Activated naive CD4-positive, alpha-beta T cell treated with anti-CD3 and anti-CD28 coated beads for 36 hours (primary cell): ENCODE measurements at places on chromosomes 13 and 19. TPM values are rescaled to one million over a fixed set of nuclear protein-coding genes. Genes with fewer than 3 reads are reported as not detected.

Gene DCLK1
- total RNA-seq = not detected

Gene MUC16
- not detected for total RNA-seq

Gene CAPNS1
- total RNA-seq = 307 TPM

Gene ZNF418
- total RNA-seq = 3.6 TPM

Gene FFAR3
- total RNA-seq = 5.3 TPM

- H3K4me1 ChIP-seq = no peaks in the 10 kb centered on the region
- no peak overlapping the region for H3K27ac ChIP-seq
- DNase-seq = no peak
- no peaks in the 10 kb centered on the region for H3K36me3 ChIP-seq
- H3K27me3 ChIP-seq = no peaks in the 10 kb centered on the region
- no peak overlapping the region for H3K4me3 ChIP-seq
Observed at GRCh38 chr13:65085977-65086376, 2144.2 kb downstream of the PCDH9 start.

DNA sequence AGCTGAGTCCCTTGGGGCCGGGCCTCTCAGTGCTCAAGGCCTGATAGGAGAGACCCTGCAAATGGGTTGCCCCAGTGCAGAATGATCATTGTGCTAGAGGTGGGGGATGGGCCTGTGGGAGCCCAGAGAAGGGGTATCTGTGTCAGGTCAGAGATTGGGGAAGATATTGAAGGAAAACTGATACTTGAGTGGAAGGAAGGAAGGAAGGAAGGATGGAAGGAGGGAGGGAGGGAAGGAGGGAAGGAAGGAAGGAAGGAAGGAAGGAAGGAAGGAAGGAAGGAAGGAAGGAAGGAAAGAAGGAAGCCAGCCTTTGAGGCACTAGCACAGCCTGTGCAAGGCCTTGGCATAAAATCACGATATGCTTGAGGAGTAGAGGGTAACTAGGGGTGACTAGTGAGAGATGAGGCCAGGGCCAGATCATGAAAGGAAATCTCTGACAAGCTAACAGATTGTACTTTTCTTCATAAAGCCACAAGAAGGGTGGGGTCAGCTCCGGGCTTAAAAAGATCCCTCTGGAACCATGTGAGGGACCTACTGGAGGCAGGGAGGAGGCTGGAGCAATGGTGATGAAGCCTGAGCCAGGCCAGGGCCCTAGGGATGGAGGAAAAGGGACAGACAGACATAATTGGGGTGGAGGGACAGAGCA lies 11.4 kb downstream of the PTH2 start:
- H3K4me3 ChIP-seq = no peak overlapping the region
- no peak overlapping the region for H3K27ac ChIP-seq
- H3K36me3 ChIP-seq = no peaks in the 10 kb centered on the region
- H3K4me1 ChIP-seq = peaks cover 52% of the 10 kb centered on the region

DNA sequence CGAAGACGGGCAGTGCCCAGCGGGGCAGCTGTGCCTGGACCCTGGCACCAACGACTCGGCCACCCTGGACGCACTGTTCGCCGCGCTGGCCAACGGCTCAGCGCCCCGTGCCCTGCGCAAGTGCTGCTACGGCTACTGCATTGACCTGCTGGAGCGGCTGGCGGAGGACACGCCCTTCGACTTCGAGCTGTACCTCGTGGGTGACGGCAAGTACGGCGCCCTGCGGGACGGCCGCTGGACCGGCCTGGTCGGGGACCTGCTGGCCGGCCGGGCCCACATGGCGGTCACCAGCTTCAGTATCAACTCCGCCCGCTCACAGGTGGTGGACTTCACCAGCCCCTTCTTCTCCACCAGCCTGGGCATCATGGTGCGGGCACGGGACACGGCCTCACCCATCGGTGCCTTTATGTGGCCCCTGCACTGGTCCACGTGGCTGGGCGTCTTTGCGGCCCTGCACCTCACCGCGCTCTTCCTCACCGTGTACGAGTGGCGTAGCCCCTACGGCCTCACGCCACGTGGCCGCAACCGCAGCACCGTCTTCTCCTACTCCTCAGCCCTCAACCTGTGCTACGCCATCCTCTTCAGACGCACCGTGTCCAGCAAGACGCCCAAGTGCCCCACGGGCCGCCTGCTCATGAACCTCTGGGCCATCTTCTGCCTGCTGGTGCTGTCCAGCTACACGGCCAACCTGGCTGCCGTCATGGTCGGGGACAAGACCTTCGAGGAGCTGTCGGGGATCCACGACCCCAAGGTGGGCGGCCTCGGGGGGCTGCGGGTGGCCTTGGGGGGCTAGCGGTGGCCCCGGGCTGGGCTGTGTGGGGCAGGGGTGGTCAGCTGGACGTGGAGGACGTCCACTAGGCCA lies 4.8 kb downstream of the GRIN3B start:
- no peak for DNase-seq
- peaks cover 10% of the 10 kb centered on the region for H3K27me3 ChIP-seq
- H3K4me3 ChIP-seq = no peak overlapping the region
- peaks cover 2% of the 10 kb centered on the region for H3K36me3 ChIP-seq
- no peaks in the 10 kb centered on the region for H3K4me1 ChIP-seq

- no peak overlapping the region for H3K4me3 ChIP-seq
- no peak overlapping the region for H3K27ac ChIP-seq
- DNase-seq = peak; percentile 50
- peaks cover 22% of the 10 kb centered on the region for H3K4me1 ChIP-seq
- H3K27me3 ChIP-seq = no peaks in the 10 kb centered on the region
Observed at GRCh38 chr19:6639439-6639838, 30.5 kb downstream of the TNFSF14 start.

DNA sequence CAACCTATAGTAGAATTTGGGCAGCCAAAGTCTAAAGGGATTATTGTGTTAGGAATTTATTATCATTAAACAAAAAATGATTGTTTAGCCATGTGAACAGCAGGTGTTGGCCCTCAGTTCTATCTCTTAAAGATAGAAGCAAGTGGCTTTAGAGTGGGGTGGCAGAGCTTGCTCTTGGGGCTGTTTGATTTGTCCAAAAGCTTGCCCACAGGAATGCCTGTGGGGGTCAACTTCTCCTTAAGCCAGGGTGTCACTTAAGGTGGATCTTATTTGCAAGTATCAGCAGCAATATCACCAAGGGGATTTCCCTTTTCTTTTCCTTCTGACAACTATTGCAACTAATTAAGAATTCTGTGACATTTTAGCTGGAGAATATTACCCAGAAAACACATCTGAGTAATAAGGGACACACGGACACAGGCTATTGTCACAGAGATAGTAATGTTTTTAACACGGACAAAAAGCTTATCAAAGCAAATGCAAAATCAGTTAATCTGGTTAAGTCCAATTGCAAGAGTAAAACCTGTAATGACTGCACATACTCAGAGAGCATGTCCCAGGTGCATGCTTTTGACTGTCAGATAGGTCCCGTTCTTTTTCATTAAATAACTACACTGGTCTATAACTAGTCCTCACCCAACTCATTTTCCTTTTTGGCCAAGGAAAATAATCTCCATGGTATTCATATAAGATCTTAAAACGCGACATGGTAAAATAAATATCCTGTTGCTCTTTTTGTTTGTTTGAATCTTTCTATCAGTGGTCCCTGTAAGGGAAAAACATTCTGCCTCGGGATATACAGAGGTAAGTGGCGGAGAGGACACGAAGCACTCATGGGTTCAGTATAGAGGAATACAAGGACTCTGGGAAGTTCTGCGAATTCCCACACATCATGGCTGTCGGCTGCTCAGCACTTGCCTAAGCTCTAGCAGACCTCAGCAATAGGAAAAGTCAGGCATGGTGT lies 172.1 kb upstream of the RFC3 start:
- H3K4me1 ChIP-seq = peaks cover 22% of the 10 kb centered on the region
- no peaks in the 10 kb centered on the region for H3K36me3 ChIP-seq
- DNase-seq = no peak
- no peak overlapping the region for H3K27ac ChIP-seq
- no peaks in the 10 kb centered on the region for H3K27me3 ChIP-seq
- H3K4me3 ChIP-seq = no peak overlapping the region

DNA sequence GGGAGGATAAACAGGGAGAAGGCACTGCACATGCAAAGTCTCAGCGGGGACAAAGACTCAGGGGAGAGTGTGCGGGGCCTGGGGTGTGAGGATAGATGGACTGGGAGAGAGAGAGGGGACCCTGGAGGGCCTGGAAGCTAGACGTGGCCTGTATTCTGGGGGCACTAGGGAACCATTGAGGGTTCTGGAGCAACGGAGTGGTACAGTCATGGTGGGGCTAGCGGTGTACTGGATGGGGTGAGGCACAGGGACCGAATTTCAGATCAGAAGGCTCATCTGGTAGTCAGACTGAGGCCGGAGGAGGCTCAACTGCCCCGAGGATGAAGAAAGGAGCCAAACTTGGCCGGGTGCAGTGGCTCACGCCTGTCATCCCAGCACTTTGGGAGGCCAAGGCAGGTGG lies 8.0 kb upstream of the SBNO2 start:
- H3K27me3 ChIP-seq = no peaks in the 10 kb centered on the region
- no peak overlapping the region for H3K27ac ChIP-seq

- no peak overlapping the region for H3K27ac ChIP-seq
- H3K27me3 ChIP-seq = no peaks in the 10 kb centered on the region
- H3K4me1 ChIP-seq = no peaks in the 10 kb centered on the region
- no peak overlapping the region for H3K4me3 ChIP-seq
- H3K36me3 ChIP-seq = no peaks in the 10 kb centered on the region
- DNase-seq = no peak
Observed at GRCh38 chr13:32195713-32196112, 119.5 kb downstream of the ZAR1L start.

DNA sequence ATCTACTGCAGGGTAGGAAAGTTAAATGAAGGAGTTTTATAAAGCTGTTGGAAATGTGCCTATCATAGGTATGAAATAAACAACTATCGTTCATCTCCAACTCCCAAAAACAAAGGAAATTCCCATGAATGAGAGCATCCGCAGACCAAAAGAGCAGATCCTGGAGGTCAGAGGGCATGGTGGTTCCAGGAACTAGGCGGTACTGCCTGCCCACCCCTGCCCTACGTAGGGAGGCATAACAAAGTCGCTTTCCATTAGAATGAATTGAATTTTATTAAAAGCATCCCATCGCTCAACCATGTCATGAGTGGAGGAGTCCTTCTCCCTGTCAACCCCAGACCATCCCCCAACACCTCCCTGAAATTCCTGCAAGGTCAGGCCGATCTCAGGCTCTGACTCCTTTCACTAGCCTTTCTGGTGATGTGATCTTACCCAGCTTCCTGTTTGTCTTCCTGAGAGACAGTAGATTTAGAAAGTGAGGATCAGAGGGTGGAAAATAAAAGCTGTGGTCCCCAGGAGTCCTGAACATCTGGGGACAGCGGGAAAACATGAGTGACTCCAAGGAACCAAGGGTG lies at the start of gene CLEC4M:
CLEC4M (plus strand) TSS at position 525 of the 575 bp plus-strand sequence; CDS start at position 549, 24 bp downstream.
- H3K4me1 ChIP-seq = peaks cover 6% of the 10 kb centered on the region
- DNase-seq = no peak
- peaks cover 4% of the 10 kb centered on the region for H3K27me3 ChIP-seq
- H3K36me3 ChIP-seq = peaks cover 12% of the 10 kb centered on the region
- H3K27ac ChIP-seq = no peak within 1 kb of the TSS
- H3K4me3 ChIP-seq = no peak within 1 kb of the TSS

GRCh38 chr13:44523146-44524015 lies 52.7 kb downstream of the TSC22D1 start:
- DNase-seq = peak; percentile 7
- no peaks in the 10 kb centered on the region for H3K27me3 ChIP-seq
- no peak overlapping the region for H3K27ac ChIP-seq
- no peak overlapping the region for H3K4me3 ChIP-seq
- no peaks in the 10 kb centered on the region for H3K4me1 ChIP-seq

DNA sequence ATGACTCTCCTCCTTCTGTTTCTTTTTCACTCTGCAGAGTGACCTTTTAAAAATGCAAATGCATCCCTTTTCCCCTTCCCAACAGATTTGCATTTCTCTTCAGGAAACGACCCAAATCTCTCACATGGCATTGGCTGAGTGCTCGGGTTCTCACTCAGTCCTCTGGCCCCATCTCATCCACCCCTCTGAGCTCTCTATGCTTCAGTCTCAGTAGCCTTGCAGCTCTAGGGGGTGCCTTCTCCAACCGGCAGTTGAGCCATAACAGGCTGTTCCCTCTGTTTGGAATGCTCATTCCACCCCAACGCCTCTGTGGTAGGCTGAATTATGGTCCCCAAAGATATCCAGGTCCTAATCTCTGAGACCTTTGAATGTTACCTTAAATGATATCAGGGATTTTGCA lies 78.2 kb downstream of the AKAP11 start:
- no peaks in the 10 kb centered on the region for H3K27me3 ChIP-seq
- no peak for DNase-seq
- H3K4me1 ChIP-seq = peaks cover 56% of the 10 kb centered on the region
- H3K27ac ChIP-seq = no peak overlapping the region

DNA sequence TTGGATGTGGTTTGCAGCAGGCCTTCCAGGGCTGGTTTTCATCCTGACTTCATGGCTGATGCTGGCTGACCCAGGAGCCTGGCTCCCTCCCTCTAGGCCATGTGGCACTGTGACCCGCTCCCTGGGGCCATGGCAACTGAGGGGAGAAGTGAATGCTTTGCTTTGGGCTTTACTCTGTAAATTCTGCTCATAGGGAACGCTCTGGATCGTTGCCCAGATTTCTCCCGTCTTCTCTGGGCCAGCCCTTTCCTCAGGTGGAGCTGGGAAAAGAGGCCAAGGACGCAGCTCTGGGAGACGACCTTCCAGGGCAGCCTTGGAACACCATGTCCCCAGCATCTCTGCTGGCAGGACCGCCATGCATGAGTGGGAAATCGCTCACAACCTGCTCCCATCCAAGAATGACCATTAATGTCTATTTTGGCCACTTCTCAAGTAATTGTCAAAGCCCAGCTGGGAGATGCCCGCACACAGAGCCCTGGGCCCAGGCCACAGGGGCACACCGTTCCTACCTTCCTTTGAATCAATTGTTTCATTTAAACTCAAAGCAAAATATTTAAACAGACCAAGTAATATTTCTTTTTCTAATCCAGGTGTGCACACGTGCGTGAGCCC lies 321.8 kb downstream of the TEX29 start:
- H3K27me3 ChIP-seq = no peaks in the 10 kb centered on the region
- no peak for DNase-seq
- no peaks in the 10 kb centered on the region for H3K36me3 ChIP-seq
- no peak overlapping the region for H3K27ac ChIP-seq
- H3K4me1 ChIP-seq = no peaks in the 10 kb centered on the region

GRCh38 chr19:17454576-17455071 lies 6.1 kb downstream of the NXNL1 start:
- no peak for DNase-seq
- H3K36me3 ChIP-seq = no peaks in the 10 kb centered on the region
- H3K27ac ChIP-seq = no peak overlapping the region
- H3K4me1 ChIP-seq = peaks cover 19% of the 10 kb centered on the region
